Heart right ventricle (tissue), 16 donors: ENCODE measurements at places on chromosomes 13 and 19. TPM values are rescaled to one million over a fixed set of nuclear protein-coding genes. Genes with fewer than 3 reads are reported as not detected.
A peak's percentile ranks its signal among the peaks of the same experiment; 100 is the strongest.

GRIK5 gene
- total RNA-seq, result 2.5 TPM

GRCh38 chr13:34671137-34671536 is 270.9 kb upstream of the NBEA start:
- H3K36me3 ChIP-seq, result no peaks in the 10 kb centered on the region
- H3K4me3 ChIP-seq, result no peak overlapping the region
- H3K27ac ChIP-seq, result peak overlapping the region; percentile 80
- H3K4me1 ChIP-seq, result peaks cover 3% of the 10 kb centered on the region
- H3K27me3 ChIP-seq, result no peaks in the 10 kb centered on the region

CDC16 gene
- total RNA-seq, result 29.4 TPM

OR4F17 gene
- not detected for total RNA-seq

- no peak overlapping the region for H3K4me3 ChIP-seq
- H3K27ac ChIP-seq, result peak overlapping the region; percentile 40
- no peaks in the 10 kb centered on the region for H3K27me3 ChIP-seq
Measured at GRCh38 chr19:35436477-35437405, 11.3 kb upstream of the FFAR2 start.

DNA sequence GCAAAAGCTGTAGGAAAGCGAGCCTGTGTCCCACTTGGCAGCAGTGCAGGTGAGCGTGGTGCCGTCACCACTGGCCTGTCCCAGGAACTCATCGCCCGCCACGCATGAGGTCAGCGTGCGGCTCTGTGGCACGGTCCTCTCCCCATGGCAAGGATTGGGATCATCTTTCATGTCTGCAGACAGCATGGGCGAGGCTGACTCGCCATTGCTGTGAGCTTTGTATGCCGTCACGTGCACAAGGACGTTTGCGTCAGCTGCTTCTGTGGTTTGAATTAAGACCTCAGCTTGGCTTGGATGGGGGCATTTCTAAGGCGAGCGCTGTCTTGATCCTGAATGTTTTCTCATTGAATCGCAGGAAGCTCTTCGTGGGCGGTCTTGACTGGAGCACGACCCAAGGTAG is 9.8 kb downstream of the DAZAP1 start:
- DNase-seq, result no peak
- peaks cover 45% of the 10 kb centered on the region for H3K36me3 ChIP-seq
- peaks cover 73% of the 10 kb centered on the region for H3K4me1 ChIP-seq
- H3K27me3 ChIP-seq, result no peaks in the 10 kb centered on the region

ZNF112 gene
- 5.5 TPM for total RNA-seq

TGFBR3L gene
- 3.7 TPM for total RNA-seq

- H3K36me3 ChIP-seq, result no peaks in the 10 kb centered on the region
- no peak overlapping the region for H3K4me3 ChIP-seq
- no peaks in the 10 kb centered on the region for H3K27me3 ChIP-seq
- no peaks in the 10 kb centered on the region for H3K4me1 ChIP-seq
- H3K27ac ChIP-seq, result no peak overlapping the region
Measured at GRCh38 chr13:91133941-91134802, 213.3 kb upstream of the MIR17HG start.

- H3K4me3 ChIP-seq, result peak overlapping the region; percentile 67
- peak overlapping the region; percentile 96 for H3K27ac ChIP-seq
- no peak for DNase-seq
- peaks cover 49% of the 10 kb centered on the region for H3K4me1 ChIP-seq
- H3K27me3 ChIP-seq, result no peaks in the 10 kb centered on the region
- H3K36me3 ChIP-seq, result no peaks in the 10 kb centered on the region
Measured at GRCh38 chr13:79406597-79406908, 498 bp upstream of the RBM26 start.

SLC10A2 gene
- total RNA-seq, result not detected

DNA sequence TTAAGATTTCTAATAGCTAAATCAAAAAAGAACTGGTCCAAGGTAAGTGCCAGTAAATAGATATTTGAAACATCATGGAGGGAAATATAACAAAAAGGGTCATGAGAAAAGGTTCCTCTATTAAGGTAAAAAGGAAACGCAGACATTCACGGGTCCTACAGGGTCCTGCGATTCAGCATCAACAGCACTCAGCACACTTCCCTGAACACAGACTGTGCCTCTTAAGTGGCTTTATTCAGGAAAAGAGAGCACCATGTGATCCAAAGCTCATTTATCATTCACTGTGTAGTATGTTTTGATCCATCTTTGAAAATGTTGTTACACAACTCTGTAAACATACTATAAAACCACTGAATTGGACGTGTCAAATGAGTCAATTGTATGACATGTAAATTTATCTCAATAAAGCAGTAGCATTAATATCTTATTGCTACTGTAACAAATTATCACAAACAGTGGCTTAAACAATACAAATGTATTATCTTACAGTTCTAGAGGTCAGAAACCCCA is 33.7 kb downstream of the CRYL1 start:
- H3K4me3 ChIP-seq, result no peak overlapping the region
- H3K27ac ChIP-seq, result no peak overlapping the region
- no peaks in the 10 kb centered on the region for H3K27me3 ChIP-seq
- peaks cover 3% of the 10 kb centered on the region for H3K36me3 ChIP-seq
- H3K4me1 ChIP-seq, result peaks cover 6% of the 10 kb centered on the region
